ENCODE measurements at places on chromosomes 3 and 15.

DNA sequence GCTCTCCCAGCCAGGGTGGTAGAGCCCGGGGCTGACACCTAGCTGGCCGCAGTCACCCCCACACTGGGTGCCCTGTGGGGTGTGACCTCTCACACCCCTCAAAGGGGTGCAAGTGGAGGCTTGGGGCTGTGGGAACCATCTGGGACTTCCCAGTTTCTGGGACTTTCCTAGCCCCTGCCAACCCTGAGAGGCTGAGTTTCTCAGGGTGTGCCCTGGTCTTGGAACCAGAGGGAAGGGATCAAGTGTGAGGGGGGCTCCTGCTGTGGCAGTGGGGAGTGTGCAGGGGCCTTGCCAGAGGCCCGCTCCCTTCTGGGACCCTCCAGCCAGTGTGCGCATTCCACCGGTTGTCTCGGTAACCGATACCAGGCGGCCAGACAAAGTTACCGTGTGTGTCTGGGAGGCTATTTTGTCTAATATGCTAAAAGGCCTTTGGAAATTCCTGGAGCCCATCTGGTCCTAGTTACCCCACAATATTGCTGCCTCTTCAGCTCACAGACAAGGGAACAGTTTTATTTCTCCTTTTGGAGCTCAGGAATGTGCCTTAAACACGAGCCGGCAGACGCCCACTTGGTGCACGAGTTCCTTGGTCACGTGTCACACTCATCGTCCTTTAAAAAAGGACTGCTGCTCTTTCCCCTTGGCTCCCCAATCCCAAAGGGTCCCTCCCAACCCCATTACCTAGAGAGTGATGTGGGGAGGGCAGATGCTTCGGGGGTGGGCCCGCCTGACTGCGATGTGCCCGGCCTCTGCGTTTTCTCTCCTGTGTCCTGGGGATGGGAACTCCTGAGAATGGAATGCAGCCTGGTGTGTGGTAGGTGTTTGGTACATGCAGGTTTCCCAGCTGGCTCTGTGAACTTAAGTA is 33.2 kb downstream of the HDAC11 start:
- DNase-seq: peak; percentile 75

GRCh38 chr3:8509961-8510360 is 8.3 kb downstream of the LMCD1 start:
- peak; percentile 77 for DNase-seq

DNA sequence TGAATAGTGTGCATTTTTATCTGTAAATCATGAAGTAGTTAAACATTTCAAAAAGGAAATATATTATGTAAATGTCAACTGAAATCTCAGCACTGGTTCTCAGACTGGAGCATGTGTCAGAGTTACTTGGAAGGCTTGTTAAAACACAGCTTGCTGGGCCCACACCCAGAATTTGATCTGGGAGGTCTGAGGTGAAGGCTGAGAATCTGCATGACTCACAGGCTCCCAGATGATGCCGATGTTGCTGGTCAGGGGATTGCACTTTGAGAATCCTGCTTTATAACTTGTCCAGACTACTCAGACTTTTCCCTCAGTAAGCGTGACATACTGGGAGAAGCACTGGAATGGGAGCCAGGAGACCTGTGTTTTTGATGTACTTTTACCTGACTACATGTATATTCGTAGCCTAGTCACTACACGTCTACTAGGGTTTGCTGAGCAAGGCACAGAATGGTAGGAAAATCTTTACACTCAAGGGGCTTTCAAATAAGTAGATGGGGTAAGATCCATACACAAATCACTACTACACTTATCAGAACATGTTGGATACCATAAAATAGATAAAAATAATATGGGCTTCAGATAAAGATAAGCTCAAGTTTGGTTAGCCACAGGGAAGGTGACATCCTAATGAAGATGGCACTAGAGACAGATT is 77.1 kb upstream of the MEX3B start:
- DNase-seq: peak; percentile 97

- no peak for DNase-seq
These were observed 156.3 kb downstream of the HCN4 start for GRCh38 chr15:73212424-73212823.

DNA sequence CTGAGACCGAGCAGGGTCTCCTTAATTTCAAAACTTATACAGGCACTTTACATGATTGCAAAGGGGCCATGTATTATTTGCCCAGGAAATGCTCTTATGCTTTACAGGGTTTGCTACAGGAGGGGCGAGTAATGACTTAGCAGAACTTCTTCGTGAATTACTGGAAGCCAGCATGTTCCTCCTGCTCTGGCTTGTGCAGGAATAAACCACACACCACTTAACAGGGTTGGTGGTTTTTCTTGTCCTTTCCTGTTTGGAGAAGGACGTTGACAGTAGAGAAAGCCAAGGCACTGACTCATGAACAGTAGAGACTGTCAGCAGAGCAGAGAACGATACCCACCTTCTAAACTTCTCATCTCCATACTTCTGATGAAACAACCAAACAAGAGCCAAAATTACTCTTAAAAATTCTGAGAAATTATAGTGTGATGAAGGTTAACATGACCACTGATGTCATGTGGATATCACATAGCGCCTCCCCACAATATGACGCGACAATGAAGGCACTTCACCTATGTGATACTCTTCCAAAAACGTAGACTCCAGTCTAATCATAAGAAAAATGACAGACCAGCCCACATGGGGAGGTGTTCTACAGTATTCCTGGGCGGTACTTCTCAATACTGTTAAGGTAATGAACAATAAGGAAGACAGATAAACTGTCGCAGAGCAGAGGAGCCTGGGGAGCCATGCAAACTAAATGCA is 24.7 kb upstream of the MCTP2 start:
- peak; percentile 28 for DNase-seq

DNA sequence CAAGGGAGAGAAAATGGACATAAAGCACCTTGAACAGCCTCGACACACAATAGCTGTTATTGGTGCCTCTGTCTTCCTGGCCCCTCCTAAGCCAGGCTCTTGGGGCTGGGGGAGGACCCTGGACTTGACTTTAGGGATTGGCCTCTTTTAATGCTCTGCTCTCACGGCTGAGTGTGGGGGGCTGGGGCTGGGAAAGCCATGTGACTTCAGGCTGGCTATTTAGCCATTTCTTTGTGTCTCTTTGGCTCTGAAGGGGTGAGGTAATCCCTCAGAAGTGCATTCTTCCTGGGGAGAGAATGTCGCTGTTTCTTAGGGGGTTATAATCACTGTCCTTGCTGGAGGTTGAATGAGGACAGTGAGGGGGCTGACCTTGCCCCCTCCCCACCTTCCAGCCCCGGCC is 26.2 kb downstream of the MAGEF1 start:
- DNase-seq: no peak

GRCh38 chr3:156685198-156685597 is 10.8 kb downstream of the TIPARP start:
- no peak for DNase-seq

DNA sequence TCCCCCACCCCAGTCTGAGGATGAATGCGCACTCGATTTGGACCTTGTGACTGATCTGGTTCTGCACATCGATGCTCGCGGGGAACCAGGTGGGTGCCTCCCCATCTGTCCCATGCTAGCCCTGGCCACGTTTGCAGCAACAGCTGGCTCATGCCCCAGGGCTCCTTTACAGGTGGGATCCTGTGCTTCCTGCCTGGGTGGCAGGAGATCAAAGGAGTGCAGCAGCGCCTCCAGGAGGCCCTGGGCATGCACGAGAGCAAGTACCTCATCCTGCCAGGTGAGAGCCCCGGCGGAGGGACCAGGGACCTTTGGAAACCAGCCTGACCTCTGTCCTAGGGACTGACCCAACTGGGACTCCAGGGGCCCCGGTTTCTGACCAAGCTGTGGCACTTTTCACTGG is 44.3 kb downstream of the DHX30 start:
- DNase-seq: no peak

DNA sequence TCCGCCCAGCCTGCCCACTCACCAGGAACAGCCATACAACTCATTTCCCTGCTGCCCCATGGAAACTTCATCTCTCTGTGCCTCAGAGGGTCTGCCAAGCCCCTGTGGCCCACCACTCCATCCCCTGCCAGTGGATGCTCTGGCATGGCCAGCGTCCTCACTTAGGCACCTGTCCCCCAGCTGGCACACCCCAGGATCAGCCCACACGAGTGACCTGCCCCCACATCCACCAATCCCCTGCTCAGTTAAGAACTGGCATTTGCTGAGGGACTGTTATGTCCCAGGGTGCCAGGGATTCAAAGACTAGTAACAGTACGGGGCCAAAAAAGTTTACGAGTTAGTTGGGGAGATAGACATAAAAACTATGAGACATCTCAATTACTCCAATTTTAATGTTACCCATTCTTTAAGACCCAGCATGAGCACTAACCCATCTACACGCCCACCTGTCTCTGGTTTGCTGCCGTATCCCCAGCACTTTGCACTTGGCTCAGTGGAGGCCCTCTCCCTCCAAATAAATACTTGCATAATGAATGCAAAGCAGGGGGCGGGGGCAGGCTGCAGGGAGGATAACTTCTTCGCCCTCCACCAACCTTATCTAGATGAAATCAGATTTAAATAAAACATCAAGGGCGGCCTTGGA is 11.6 kb upstream of the BAHD1 start:
- no peak for DNase-seq

- DNase-seq: no peak
These were observed 58.3 kb upstream of the TRPM1 start for GRCh38 chr15:31159837-31160236.
